Fibroblast of gingiva (primary cell): ENCODE measurements at places on chromosomes 12 and 14.

DNA sequence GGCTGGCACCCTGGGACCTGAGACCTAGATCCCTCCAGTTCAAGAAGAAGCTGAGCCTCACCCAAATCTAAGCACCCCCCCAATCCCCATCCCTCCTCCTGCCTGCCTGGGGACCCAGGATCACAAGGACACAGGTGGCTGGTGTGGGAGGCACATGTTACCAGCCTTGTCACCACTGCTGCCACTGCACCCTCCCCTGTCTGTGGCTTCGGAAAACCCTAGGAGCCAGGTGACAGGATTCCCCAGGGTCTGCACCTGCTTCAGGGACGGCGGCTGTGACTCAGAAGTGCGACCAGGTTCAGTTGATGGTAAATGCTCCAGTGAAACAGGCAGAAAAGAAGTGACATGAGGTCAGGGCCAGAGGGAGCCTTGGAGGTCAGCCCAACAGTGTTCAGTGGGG, 62.8 kb upstream of the FAM222A start:
- no peak for DNase-seq

GRCh38 chr12:89244536-89244935, 107.8 kb downstream of the DUSP6 start:
- DNase-seq = no peak

DNA sequence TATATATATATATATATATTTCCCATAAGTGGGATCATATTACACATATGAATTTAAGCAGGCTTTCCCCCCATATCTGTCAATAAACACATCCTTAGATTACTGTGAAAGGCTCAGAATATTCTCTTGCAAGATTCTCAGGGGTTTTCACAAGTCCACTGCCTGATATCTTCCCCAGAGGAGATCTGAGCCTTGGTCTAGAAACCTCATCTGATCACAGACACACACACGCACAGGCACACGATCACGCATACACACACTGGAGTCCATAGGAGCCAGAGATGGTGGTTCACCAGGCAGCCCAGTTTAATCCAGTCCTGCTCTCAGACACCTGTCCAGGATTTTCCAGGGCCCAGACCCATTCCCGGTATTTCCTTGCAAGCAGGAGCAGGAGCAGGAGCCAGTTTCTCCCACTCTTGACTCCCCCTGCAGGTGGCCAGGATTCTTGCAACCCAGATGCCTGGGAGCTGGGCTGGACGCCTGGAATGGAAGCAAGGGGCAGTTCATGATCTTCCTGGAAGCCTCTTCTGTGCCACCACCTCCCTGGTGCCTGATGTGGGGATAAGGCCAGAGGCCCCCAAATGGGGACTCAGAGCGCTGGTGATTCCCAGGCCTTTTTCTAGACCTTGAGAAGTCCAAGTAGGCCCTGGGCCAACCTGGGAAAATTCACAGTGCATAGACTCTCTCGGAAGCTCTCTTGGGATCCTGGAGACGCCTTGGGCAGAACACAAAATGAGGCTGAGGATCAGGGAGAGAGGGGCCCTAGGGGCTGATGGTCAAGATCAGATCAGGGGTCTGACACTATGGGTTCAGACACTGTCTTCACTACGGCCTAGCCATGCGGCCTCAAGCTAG, 16.5 kb upstream of the KRT78 start:
- DNase-seq = peak; percentile 32

DNA sequence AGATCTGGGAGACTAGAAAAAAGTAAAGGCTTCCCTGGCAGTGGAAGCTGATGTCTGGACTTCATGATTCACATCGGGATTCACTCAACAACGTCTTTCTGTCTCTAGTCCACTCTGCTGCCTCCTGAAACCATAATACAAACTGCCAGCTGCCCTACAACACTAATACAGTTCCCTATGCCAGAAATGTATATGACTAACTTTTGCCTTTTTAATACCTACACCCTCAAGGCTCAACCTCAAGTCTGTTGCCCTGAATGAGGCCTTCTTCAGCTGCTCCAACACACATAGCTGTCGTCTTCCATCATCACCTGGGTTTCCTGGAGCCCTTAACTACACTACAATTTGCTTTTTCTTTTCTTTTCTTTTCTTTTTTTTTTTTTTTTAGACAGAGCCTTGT, 182.7 kb upstream of the BCL2L14 start:
- DNase-seq = no peak

DNA sequence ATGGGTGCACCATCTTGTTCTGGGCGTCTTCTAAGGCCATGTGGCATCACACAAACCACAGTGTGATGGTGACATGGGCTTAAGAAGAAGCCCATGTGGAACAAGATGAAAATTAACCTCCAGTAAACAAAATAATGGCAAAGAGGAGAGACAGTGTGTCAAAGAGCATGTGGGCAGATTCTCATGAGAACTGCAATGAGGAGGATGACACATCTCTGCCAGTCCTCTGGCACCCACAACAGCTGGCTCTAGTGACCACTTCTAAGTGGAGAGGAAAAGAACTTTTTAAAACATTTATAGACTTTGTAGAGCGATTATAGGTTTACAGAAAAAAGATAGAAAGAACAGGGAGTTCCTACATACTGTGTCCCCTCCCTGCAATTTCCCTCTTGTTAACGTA, 401.4 kb downstream of the ATP23 start:
- DNase-seq = peak; percentile 23

GRCh38 chr14:75306927-75307699, 28.5 kb downstream of the FOS start:
- no peak for DNase-seq
